ENCODE measurements at places on chromosomes 3 and 15.

- no peak for DNase-seq
Measured at GRCh38 chr3:171110715-171111114, 84.2 kb upstream of the SLC2A2 start.

- no peak for DNase-seq
Measured at GRCh38 chr3:98739266-98739665, 23.9 kb upstream of the ST3GAL6 start.

GRCh38 chr15:44802336-44802735 lies 66.0 kb downstream of the TRIM69 start:
- DNase-seq, result no peak

- DNase-seq, result no peak
Measured at GRCh38 chr3:58434990-58435389, 1.4 kb upstream of the PDHB start.

DNA sequence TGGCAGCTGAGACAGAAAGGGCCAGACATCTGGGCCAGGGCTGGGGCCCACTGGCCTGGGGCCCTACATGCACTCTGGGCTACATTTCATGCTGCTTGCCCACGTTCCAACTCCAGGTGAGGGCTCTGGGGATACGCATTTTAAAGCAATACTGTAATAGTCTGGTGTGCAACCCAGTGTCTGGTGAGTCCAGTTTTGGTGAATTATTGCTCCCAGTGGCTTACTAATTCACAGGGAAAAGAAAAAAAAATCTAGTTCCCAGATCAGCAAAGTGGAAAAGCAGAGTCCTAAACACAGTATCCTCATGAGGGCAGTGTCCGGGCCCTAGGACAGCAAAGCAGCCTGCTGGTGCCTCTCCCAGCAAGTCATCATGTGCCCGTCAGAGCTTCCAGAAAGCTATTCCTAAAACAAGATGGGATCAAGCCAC lies 82.4 kb downstream of the CCNL1 start:
- DNase-seq, result no peak

DNA sequence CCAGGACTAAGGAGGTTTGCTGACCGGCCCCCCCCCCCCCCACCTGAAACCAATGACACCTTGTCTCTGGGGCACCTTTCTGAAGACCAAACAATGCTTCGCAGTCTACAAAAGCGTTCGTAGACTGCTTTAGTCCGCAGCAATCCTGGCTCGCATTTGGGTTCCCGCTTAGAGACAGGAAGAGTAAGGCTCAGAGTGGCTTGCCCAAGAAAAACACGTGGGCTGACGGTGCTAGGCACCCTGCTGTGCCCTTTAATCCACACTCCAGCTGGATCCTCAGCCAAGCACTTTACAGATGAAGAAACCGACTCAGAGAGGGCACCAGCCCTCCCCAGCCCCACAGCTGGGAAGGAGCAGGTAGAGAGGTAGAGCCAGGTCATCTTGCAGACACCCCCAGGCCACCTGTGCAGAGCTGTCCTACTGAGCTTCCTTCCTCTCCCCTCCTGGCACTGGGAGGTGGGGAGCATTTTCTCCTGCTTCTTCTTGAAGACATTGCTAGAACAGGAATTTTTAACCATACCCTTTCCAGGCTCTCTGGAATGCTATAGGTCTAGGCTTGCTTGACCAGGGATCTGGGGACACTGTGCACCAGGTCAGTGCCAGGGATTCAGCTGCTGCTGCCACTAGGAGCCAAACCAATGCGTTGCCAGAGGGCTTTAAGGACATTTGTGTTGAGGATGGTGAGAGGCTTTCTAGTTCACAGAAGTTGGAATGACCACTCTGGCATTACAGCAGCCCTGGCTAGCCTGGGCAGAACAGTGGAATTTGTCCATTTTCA lies 1.0 kb upstream of the KLF15 start:
- DNase-seq, result no peak

DNA sequence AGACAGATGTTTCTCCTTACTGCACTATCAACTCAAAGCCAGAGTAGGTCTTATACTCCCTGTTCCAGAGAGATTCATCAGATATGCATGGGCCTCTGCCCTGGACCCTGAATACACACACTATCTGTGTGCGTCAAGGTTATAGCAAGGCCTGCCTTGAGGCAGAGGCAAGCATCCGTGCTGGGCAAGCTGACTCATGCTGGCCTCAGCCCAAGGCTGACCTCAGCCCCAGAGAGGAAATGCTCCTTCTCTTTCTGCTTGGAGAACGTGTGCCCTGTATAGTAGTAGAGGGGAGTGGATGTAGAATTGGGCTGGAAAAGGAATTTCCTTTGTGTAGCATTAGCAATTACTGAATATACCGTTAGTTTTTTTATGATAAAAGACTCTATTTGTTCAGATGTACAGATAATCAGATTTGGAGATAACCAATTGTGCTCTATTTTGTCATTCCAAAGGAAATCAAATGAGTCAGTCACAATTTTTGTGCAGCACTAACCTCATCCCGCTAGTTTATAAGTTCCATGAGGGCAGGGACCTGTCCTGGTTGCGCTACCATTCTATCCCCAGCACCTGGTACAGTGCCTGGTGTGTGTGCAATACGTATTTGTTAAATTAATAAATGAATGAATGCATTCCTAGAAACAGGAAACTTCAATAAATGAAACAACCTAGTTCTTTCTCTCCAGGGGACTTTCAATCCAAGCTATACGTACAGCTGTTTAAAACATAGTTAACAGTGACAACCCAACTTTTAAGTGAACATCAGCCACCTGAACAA lies 13.3 kb upstream of the PAQR9 start:
- DNase-seq, result no peak

DNA sequence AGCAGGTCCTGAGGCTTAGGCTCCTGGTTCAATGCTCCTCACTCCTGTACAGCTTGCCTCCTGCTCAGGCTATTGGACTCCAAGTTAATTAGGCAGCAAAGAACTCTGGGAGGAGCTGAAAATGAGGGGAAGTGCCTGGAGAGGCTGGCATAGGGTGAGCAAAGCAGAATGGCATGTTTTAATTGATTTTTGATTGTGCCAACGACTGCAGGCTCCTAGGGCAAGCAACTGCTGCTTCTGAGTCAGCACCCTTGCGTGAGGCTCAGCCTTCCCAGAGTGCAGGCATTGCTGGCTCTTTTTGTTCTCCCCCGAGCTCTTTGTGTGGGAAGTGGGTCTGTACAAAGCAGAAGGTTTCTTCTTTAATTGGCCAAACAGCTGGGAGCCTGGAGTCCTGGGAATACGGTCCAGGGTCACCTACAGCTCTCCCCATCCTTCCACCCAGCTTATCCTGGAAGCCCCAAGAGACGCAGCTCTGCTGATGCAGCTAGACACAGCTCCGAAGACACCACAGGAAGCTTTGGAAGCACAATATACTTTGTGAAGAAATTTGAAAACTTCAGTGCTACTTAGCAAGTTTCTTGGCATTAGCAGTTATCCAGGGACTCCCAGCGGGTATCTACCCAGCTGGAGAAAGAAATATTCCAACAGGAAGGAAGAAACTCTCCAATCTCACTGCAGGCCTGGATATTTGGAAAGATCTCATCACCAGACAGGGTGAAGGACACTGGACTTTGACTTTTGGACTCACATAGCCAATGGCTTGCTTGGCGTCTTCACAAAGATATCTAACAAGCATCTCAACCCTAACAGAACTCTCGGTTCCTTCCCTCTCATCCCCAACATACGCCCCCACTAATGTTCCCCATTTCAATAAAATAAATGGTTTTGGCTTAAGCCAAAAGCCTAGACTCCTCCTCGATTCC lies 76.8 kb downstream of the BDH1 start:
- no peak for DNase-seq

- DNase-seq, result no peak
Measured at GRCh38 chr15:53457479-53457878, 302.0 kb downstream of the WDR72 start.

DNA sequence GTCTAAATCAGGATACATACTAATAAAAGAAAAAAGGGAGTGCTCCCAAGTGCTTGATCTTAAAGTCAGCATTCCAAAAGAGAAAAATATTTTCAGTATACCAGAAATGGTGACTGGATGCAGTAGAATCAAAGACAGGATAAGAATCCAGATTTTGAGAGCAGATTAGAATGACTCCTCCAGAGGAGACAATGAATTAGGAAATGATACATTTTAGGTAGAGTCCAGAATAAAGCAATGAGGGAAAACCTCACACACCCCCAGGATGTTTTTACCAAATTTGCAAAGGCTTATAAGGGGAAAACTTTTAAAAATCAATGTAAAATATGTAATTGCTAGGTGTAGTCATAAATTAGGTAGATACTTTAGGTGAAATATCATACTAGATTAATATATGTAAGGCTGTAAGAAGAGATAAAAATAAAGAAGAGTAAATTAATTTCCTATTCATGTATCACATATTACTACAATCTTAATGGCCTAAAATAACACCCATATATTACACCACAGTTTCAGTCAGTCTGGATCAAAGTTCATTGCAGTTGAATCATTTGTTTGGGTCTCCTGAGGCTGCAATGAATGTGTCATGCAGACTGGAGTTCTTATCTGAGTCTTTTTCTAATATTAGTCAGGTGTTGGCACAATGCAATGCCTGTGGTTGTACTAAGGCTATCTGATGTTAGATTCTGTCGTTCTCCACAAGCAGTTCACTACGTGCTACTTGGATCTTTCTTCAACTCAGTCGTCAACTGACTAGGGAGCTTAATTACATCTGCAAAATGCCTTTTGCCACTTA lies 547.8 kb upstream of the EPHA6 start:
- no peak for DNase-seq

DNA sequence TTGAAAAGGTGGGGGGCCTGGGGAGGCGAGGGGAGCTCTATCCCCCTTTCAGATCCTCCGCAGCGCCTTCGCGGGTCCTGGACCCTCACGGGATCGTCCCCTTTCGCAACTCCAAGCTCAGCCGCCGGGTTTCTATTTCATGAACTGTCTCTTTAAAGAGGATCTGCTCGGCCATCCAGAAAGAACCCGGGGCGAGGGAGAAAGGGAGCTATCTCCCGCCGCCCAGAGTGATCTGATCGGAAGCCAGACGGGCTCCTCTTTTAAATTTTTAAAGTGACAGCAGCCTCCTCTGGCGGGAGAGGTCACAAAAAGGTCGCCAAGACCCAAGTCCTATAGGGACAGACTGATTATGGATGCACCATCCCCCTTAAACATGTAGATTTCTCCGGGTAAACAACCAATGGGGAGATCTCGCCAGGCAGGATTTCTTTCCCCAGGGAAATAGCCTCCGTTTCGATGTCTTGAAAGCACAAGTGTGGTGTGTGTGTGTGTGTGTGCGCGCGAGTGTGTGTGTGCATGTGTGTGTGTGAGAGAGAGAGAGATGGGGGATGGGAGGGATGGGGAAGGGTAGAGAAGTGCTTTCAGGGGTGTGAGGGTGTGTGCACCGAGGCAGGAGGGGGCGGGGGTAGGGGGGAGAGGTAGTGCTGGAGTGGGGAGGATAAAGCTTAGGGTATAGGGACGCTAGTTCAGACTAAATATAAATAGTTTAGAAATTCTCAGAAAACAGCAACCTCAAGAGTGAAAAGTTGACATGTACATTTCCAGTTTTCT lies 516.1 kb downstream of the MECOM start:
- DNase-seq, result no peak

GRCh38 chr3:5275529-5275928 lies 88.0 kb downstream of the EDEM1 start:
- no peak for DNase-seq

GRCh38 chr15:98946301-98947255 lies 61.0 kb downstream of the PGPEP1L start:
- no peak for DNase-seq

GRCh38 chr3:134395103-134395502 lies 20.9 kb upstream of the AMOTL2 start:
- DNase-seq, result no peak

GRCh38 chr3:52670621-52671521 lies 14.8 kb downstream of the PBRM1 start:
- peak; percentile 52 for DNase-seq

GRCh38 chr15:94300612-94301011 lies 69.3 kb downstream of the MCTP2 start:
- no peak for DNase-seq

DNA sequence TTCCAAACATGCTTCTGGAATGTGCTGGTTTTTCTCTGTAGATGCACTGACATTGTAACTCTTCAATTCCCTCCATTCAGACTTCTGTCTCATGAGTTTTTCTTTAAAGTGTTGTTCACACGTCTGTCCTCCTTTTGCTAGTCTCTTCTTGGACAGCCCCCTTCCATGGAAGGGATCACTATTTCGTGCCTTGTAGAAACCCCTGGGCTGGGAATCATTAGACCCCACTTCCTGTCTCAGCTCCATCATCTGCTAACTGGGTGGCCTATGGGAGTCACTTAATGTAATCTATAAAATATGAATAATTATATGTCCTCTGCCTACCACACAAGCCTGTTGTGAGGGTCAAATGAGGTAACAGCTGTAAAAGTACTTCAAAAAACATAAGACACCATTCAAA lies 110.6 kb downstream of the THSD4 start:
- no peak for DNase-seq

GRCh38 chr3:94156626-94157025 lies 93.8 kb downstream of the NSUN3 start:
- no peak for DNase-seq

DNA sequence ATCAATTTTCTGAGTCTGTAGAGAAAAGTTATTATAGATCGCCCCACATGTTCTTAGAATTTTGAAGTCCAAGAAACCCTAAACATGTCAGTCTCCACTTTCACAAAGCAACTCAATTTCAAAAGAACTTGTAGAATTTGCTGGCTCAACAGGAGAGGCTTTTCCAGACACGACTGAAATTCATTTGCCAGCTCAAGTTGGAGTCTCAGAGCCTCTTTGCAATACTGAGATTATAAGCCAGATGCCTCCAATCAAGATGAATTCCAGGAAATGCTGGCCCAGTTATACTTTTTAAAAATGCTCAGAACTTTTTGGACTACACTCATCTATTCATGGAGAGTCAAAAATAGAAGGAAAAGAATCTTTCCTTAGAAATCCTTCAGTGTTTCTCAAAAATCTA lies 56.9 kb upstream of the NLGN1 start:
- DNase-seq, result no peak

GRCh38 chr3:165185707-165186327 lies 10.4 kb downstream of the SLITRK3 start:
- DNase-seq, result no peak

- DNase-seq, result no peak
Measured at GRCh38 chr3:16374047-16374934, 109.3 kb downstream of the OXNAD1 start.

DNA sequence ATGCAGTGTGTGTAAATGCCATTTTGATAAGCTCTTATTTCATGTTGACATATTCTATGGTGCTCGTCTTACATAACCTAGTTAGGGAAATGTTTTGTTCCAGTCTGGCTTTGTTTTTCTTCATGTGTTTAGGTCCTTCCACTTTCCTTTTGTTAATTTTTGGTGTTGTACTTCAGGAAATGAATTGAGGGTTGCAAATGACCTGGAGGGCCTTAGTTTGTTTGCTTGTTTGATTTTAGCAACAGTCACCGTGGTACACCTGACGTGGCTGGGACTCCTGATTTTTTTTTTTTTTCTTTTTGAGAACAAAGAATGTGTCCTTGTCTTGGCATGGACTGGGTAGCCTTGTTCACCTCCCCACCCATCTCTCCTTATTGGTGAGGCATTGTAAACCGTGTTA lies 114.8 kb downstream of the IGF1R start:
- no peak for DNase-seq

GRCh38 chr15:67039384-67040075 lies 25.9 kb upstream of the SMAD3 start:
- DNase-seq, result no peak

Measured in activated CD4-positive, alpha-beta T cell treated with anti-CD3 and anti-CD28 coated beads, Interleukin-2, amount 50 U/mL, for 24 hours (primary cell).